Hematopoietic multipotent progenitor cell treated with erythropoietin and hydrocortisone succinate and interleukin-3 and kit ligand, for 4 days (in vitro differentiated cells): ENCODE measurements at places on chromosomes 6 and 20.

DNA sequence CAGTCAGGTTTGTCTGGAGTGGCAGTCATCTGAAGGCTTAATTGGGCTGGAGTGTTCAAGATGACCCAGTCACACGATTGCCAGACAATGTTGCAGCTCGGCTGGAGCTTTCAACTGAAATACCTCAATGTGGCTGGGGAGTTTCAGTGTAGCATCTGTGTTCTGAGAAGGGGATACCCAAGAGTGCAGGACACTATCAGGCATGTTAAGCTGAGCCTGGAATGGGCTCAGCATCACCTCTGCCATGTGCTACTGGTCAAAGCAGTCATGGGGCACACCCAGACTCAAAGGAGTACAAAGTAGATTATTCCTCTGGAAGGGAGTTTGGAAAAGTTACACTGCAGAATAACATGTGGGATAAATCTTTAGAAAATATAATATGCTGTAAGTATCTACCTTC lies 363.9 kb downstream of the KIF16B start:
- no peak for DNase-seq

DNA sequence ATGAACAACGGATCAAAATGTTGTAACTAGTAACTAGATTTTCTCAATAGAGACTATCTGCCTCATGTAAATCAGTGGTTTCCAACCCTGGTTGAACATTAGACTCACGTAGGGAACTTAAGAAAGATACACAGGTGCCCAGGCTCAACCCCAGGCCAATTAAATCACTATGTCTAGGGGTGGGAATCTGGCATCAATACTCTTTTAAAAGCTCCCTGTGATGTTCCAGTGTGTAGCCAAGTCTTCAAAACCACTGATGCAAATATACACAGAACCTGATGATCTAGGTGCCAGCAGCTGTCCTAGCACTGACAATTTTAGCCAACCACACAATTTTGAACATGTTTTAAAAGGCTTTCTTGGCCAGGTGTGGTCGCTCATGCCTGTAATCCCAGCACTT lies 128.7 kb downstream of the TBC1D32 start:
- no peak for DNase-seq

- no peak for DNase-seq
These were observed 1152.3 kb upstream of the GJE1 start for GRCh38 chr6:140980265-140980887.

DNA sequence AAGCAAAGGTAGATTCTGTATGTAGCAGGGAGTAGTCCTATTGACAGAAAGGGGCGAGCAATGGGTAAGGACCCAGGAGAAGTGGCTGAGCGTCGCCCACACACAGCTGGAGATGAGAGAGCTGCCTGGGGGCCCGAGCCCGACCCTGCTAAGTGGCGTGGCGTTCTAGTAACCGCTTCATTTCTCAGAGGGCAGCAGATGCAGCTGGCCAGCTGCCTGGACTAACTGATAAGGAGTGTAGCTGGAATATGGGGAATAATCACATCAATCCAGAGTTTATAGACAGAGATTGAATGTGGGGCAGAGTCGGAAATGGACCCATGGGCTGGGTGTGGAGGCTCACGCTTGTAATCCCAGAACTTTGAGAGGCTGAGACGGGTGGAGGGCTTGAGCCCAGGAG lies 64.4 kb downstream of the EZR start:
- no peak for DNase-seq

DNA sequence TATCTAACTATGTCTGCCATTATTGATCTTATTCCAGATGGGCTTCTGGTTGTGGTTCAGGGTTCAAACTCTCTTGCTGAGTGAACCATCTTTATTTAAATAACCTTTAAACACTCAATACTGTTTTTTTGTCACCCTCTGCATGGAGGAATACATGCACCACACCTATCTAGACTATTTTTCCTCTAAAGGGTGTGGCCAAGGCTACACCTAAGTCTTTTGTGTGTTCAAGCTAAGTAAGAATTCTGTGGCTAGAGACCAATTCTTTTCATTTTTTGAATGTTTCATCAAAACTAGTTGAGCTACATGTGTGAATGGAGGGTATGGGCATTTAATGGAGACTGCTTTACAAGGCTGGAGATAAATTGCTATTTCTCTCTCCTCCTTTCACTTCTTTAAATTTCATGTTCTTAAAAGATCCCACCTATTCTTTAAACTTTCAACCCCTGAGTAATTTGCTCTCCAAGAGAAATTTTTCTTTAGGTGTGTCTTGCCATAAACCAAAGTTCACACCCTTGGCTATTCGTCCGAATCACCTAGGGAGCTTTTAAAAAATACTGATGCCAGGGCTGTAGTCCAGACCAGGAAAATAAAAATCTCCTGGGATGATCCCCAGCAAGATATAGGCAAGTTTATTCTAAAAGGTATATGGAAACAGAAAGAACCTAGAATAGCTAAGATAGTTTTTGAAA lies 24.8 kb upstream of the MBOAT1 start:
- DNase-seq: no peak

- no peak for DNase-seq
These were observed 8.4 kb downstream of the SUN5 start for GRCh38 chr20:32995802-32996201.

GRCh38 chr6:80433010-80433672 lies 326.7 kb downstream of the BCKDHB start:
- DNase-seq: no peak

DNA sequence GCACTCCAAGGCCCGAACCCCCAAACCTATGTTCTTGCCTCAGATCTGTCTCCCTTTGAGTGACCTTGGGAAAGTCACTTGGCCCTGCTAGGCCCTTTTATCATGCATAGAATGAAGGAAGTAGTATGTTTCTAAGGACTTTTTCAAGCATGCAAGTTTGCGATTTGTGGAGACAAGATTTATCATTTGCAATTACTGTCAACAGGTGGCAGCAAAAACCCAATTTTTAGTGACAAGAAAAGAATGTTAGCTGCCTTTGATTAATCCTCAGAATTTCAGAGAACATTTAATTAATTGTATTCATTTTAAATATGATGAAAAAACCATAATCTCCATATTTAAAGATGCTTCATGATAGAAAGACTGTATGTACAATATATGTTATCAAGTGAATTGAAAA lies 28.3 kb upstream of the PREP start:
- DNase-seq: peak; percentile 71

DNA sequence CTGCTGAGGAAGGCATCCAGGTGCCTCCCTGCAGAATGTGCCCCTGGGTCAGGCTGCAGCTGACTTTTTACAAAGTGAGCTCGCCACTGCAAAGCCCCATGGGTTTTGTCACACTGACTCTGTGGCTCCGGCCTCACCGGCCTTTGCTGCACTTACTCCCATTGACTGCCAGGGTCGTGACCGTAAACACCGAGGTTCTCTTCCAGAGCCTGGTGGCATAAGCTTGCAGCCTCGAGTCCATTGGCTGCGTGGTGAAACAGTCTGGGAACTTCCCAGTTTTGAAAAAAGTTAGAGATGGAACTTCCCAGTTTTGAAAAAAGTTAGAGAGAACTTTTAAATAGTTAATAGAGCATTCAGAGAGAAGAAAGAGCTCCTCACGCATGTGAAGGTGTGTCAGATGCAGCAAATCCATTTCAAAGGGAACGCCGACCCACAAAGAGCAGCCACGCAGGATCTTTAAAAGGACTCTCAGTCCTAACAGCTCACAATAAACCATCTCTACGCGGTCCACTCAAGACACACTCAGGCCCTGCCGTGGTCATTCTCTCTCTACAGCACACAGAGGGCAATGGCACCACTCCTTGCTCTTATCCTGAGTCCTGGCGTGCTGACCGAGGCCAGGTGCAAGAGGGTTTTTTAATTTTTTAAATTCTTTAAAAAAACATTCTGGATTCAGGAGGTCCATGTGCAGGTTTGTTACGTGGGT lies 12.8 kb downstream of the RAMACL start:
- no peak for DNase-seq

GRCh38 chr20:10185741-10186558 lies 32.7 kb upstream of the SNAP25 start:
- DNase-seq: no peak

- no peak for DNase-seq
These were observed 3.3 kb downstream of the OSER1 start for GRCh38 chr20:44207126-44207723.

GRCh38 chr6:114240796-114241195 lies 102.0 kb downstream of the HS3ST5 start:
- DNase-seq: no peak

DNA sequence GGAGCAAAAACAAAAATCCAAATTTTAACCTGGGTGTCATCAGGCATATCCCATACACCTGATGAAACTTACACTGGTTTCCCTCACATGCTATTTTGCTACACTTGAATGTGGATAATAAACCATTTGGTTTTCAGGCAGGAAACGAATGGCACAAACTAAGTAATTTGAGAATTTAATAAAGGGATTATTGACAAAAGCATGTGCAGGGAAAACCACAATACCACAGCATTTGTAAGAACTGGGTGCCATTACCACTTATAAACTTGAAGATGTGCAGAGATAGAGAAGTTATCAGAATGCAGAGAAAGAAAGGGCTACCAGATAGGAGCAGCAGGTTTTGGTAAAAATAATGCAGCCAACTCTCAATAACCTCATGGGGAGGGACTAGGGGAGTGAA lies 151.2 kb downstream of the RFX6 start:
- DNase-seq: no peak

DNA sequence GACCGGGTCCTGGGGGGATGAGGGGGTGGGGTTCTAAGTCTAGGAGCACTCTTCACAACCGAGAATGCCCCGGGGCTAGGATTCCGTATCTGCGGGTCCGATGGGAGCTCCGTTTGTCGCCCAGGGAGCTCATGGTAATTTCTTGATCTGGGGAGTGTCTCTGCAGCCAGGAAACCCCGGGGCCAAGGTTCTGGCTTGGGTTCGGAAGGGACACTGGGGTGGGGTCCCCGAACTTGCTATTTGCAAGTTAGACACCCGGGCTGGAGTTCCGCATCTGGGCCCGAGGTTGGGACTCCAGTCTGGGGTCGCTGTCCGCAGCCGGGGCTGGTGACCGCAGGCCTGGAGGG lies 397 bp downstream of the PEDS1 start:
- DNase-seq: peak; percentile 37

DNA sequence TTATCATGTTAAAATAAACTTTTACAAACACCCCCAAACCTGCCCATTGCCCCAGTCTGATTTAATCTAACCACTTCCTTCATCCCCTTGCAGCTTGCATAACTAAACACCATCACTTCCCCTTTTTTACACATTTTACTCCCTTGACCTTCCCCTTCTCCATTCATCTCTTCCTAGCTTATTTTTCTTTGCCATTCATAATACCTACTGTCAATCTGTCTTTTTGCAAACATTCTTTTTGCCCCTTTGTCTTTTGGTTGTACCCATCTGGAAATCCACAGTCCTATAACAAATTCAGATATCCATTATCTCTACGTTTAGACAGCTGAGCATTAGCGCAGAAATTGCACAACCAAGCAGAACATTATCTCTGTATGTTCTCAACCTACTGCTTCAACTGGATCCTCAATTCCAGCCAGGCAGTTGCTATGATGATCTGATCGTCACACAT lies 51.2 kb downstream of the C6orf52 start:
- peak; percentile 93 for DNase-seq

- peak; percentile 57 for DNase-seq
These were observed 71.5 kb downstream of the SLC23A2 start for GRCh38 chr20:4929686-4930397.

DNA sequence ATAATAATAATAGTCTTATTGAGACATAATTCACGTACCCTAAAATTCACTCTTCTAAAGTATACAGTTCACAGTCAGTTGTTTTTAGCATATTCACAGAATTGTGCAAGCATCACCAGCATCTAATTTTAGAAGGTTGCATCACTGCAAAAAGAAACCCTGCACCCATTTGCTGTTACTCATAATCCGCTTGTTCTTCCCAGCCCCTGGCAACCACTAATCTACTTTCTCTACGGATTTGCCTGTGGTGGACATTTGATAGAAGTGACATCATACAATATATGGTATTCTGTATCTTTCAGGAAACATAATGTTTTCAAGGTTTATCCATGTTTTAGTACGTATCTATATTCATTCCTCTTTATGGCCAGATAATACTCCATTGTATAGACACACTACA lies 41.5 kb upstream of the FAM184A start:
- no peak for DNase-seq

DNA sequence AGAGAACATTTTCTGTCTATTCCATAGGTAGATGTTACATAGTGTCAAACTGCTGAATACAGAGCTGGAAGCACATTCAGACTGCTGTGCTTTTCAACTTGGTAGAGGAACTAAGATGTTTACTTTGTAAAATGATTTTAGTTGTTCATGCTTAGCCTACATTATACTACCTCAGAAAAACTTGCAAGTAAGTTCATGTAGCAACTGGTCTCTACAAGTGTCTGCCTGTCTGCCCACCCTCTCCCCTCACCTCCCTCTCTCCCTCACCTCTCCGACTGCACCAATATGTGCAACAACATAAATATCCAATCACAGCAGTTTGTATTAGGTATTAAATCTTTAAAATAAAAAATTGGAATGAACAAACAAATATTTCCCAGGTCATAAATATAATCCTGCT lies 25.3 kb downstream of the ELOVL4 start:
- DNase-seq: no peak

GRCh38 chr6:52635049-52635577 lies 35.8 kb upstream of the TMEM14A start:
- DNase-seq: peak; percentile 42
